ENCODE measurements at places on chromosomes 5 and 9.

DNA sequence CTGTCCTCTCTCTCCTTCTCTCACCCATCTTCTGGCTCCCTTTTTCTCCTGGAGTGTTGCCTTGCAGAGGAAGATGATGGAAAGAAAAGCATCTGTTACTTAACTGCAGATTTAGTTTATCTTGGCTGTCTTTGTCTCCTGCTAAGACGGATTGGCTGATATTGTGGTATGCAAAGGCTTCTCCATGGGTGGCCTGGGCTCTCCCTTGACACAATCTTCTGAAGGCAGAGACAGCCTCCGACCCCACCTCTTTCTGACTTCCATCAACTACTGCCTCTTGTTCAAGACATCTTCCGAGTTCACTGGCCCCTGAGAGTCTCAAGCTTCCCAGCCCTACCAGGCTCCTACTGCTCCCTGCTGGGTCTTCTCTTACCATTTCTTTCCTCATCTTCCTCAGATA, 403.7 kb downstream of the LRRC70 start:
- no peak for DNase-seq

DNA sequence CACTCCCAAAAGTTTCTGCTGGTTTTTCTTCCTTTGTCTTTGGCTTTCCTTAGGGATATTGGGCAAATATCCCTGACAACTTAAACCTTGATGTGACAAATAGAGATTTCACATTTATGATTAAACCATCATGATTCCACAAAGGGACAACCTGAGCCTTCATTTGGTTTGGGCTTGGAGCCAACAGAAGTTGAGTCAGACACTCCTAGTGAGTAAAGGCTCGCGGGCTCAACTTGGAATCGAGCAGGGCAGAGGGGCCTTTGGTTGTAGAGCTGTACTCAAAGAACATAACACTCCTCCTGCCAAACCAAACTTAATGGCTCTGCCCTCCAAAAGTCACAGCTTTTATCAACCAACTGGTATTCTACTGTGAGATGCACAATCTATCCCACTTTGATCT, 290.2 kb upstream of the MAP3K1 start:
- no peak for DNase-seq

- DNase-seq, result no peak
Observed at GRCh38 chr5:83444445-83444844, 27.1 kb upstream of the VCAN start.

DNA sequence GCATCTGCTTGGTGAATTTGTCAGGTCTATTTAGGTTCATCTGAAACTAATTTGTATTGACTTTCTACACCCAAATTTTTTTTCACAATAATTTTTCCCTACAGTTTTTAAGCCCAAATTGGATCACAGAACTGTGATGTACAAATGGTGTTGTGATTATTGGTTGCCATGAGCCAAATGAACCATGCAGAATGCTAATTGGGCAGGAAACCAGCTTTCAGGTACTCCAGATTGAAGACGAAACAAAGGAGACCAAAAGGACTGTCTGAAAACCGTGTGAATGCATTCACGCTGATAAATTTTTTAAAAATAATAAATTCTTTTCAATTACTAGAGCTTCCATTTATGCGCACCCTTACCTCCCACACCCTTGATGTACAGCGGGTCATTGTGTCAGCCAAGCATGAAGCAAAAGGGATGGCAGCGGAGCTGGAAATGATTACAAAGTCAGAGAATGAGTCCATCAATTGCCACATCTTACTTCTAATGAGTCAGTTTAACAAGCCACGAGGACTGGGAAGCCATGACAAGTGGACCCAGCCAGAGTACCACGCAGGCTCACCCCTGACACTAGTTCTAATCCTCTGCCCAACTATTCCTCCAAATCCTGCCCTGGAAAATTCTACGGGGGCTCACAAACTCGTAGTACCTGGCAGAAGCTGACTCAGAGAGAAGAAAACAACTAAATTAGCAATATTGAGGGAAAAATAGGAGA, 66.5 kb downstream of the SEMA6A start:
- no peak for DNase-seq

GRCh38 chr9:104747565-104748358, at the start of gene NIPSNAP3A:
TSS of gene NIPSNAP3A (plus strand) at chr9:104747683. CDS start at chr9:104747793, 110 bp downstream.
- DNase-seq, result peak; percentile 86

- no peak for DNase-seq
Observed at GRCh38 chr5:168132241-168132641, 159.2 kb upstream of the WWC1 start.

GRCh38 chr9:87342743-87343142, 154.9 kb upstream of the DAPK1 start:
- DNase-seq, result no peak

GRCh38 chr5:102638912-102639652, 116.0 kb upstream of the PAM start:
- no peak for DNase-seq

- no peak for DNase-seq
Observed at GRCh38 chr9:27304521-27304920, 7.6 kb upstream of the EQTN start.

GRCh38 chr9:138071731-138072130, 194.1 kb downstream of the CACNA1B start:
- no peak for DNase-seq

DNA sequence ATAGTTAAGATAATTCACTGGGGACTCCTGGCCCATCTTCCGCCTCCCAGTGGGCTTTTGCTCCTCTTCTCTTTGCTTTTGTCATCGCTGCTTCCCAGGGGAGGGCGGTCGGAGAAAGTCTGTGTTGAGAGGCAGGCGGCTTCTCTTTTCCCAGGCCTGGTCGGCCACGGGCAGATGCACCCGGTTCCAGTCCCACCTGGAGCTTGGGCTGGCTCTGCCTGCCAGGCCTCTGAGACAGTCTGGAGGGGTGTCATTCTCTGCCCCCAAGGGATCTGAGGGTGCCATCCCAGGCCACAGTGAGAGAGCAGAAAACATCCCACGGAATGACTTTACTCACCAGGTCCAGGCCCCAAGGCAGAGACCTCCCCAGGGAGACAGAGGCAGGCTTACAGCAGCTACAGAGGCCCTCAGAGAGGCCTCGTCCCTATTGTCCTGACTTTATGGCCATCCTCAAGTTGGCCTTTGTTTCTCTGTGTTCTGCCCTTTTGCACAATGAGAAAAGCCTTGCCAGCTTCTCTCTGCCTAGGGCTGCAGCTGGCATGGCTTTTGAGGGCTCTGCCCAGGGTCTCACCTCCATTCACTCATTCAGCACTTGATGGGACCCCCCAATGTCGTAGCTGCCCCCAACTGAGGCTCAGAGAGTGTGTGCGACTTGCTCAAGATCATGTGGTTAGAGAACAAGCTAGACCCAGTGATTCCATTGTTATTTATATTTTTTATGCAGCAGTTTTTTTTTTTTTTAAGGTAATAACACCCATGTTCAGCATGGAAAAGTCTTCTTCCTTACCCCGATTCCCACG, 44.2 kb upstream of the BOD1 start:
- no peak for DNase-seq

GRCh38 chr9:9437641-9438040, 1175.2 kb downstream of the PTPRD start:
- no peak for DNase-seq

DNA sequence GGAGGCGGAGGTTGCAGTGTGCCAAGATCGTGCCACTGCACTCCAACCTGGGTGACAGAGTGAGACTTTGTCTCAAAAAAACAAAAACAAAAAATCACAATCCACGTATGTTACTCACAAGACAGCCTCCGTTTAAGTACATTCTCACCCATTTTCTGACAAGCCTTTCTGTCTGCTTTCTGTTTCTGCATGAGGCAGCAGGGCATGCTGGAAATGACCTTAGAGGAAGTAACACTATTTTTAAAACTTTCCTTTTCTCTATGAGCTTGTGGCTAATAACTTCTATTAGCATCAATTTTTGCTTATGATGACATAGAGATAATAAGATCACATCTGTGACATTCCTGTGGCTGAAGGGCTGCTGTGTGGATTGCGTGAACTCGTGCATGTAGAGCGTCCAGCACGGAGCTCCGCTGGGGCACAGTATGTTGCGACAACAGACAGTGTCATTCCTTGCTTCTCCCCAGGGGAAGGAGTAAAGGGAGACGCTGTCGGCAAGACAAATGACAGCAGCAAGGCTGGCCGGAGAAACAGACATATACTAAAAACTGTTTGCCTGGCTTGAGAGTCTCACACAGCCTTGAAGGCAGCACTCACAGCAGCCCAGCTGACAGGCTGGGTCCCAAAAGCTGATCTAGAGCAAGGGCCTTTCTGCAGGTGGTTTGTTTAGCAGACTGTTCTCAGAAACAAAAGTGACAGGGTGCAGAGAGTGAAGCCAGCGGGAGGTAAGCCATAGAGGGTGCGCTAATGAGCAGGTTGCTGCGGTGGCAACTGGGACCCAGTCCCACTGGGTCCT, 1.6 kb downstream of the BTNL3 start:
- DNase-seq, result no peak

GRCh38 chr5:143698574-143698973, 113.4 kb upstream of the HMHB1 start:
- DNase-seq, result peak; percentile 48

DNA sequence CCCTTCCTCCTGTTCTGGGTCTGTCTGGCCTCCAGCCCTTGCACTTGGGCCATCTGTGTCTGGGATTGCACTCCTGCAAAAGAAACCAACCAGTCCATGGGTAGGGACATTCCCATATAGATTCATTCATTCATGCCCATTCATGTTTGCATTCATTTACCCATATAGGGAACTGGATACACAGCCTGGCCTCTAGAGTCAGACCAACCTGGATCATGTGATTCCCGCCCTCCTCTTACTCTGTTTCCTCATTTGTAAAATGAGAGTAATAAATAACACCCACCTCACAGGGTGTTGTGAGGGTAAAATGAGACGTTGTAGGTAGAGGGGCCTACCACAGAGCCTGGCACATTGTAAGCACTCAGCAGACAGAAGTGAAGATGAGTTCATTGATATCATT, 8.5 kb downstream of the PCDH12 start:
- DNase-seq, result no peak

DNA sequence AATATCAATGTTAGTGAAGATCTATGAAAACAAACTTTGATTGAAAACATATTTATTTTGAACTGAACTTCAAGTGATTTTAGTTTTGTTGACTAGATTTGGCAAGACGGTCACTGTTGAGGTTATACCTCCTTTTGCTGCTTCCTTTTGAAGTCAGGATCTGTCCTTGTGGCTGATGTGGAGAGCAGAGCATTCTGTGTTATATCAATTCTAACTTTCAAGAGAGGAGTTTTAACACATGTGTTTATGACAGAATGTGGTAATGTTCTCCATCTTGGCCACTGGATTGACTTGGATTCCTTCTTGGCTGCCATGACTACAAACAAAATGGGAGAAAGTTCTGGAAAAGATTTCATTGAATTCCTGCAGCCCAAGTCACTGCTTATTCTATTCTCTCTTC, 104.0 kb upstream of the ACTBL2 start:
- no peak for DNase-seq

- DNase-seq, result no peak
Observed at GRCh38 chr9:128392302-128393144, 21.3 kb downstream of the URM1 start.

GRCh38 chr5:172720655-172721054, 50.3 kb downstream of the DUSP1 start:
- DNase-seq, result no peak

DNA sequence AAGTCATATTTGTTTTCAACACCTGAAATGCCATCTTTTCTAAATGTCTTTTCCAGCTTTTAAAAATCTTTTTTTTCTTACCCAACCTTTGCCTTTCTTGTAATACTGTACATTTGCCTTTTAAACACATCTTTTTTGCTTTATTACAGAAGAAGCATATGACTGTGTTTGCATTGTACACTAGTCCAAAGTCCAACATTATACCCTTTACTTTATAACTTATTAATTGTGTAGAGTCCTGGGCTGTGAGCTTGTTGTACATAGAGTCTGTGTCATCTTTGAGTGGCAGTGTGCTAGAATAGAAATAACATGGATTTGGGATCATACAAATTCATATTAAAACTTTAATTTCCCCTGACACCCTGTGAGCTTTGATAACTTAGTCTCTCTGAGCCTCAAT, 23.7 kb downstream of the CWC27 start:
- DNase-seq, result no peak

DNA sequence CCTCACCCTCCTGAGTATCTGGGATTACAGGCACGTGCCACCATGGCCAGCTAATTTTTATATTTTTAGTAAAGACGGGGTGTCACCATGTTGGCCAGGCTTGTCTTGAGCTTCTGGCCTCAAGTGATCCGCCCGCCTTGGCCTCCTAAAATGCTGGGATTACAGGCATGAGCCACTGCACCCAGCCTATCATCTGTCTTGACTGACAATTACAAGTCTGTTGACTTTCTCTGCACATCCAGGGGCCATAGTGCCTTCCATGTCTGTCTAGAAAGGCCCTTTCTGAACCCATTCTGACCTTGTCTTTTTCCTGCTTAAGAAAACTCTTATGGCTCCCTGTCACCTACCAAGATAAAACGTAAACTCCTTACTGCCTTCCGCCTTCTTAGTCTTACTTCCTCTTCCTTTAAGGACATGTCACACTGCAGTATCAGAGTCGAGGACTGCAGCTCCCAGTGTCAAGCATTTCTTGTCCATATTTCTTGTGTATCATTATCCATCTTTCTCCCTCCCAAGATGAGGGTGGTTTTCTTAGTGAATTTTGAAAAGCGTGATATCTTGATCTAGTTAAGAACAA, 49.9 kb upstream of the SHB start:
- no peak for DNase-seq

- DNase-seq, result no peak
Observed at GRCh38 chr5:81241001-81241400, 7.9 kb downstream of the CKMT2 start.

GRCh38 chr5:121963392-121963791, 1.6 kb downstream of the SRFBP1 start:
- peak; percentile 37 for DNase-seq

DNA sequence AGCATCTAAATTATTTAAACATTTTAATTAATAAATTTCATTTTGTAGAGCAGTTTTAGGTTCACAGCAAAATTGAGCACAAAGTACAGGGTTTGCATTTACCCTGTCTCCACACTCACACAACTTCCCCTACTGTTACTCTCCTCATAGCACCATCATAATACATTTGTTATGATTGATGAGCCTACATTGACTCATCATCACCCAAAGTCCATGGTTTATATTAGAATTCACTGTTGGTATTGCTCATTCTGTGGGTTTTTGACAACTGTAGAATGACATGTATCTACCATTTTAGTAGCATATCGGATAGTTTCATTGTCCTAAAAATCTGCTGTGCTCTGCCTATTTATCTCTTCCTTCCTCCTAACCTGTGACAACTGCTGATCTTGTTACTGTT, 411.1 kb upstream of the MPDZ start:
- DNase-seq, result no peak

DNA sequence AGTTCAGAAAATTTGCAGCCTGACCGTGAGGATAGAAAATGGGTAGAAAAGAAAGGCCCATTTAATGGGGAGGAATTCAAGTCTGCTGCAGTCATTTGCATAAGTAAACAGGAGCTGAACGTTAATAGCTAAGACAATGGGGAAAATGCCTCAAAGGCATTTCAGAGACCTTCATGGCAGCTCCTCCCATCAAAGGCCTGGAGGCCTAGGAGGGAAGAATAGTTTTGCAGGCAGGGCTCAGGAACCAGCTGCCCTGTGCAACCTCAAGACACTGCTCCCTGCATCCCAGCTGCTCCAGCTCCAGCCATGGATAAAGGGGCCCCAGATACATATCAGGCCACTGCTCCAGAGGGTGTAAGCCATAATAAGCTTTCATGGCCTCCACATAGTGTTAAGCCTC, 32.2 kb upstream of the CDH18 start:
- no peak for DNase-seq

- no peak for DNase-seq
Observed at GRCh38 chr9:14354201-14354600, 40.3 kb upstream of the NFIB start.

Data from activated CD4-positive, alpha-beta T cell treated with anti-CD3 and anti-CD28 coated beads, Interleukin-2, amount 50 U/mL, for 16 hours (primary cell).